ENCODE measurements at places on chromosomes 3 and 15.

DNA sequence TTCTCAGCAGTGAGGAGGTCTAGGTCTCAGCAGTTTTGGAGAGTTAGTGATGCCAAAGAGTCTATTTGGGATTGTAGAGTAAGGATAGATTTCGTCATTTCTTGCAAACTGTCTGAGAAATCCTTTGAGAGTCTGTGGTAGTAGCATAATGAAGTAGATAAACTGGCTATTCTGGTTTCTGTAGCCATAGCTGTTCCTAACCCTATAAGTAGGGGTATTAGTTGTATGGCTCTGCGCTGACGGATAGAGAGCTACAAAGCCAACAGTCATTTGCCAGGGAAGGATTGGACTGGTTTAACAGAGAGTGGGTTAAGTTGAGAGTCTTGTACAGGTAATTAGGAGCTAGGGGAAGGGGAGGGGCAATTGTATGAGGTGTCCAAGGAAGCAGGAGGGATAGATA is 50.6 kb downstream of the KLHDC8B start:
- no peak for DNase-seq

DNA sequence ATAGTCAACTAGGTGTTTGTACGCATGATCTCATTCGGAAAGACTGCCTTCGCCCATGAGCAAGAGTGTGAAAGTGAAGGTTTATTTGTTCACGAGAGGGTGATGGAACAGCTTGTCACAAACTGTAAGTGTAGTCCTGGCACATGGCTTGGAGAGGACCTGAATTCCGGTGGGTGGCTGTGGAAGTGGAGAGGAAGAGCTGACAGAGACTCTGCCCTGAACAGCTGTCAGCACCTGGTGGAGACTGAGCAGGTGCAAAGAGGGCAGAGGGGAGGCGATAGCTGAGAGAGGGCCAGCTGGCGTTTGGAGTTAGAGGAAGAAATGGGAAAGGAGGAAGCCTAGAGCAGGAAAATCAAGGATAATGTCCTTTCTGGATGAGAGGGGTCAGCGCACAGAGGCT is 155.7 kb downstream of the EEFSEC start:
- no peak for DNase-seq

DNA sequence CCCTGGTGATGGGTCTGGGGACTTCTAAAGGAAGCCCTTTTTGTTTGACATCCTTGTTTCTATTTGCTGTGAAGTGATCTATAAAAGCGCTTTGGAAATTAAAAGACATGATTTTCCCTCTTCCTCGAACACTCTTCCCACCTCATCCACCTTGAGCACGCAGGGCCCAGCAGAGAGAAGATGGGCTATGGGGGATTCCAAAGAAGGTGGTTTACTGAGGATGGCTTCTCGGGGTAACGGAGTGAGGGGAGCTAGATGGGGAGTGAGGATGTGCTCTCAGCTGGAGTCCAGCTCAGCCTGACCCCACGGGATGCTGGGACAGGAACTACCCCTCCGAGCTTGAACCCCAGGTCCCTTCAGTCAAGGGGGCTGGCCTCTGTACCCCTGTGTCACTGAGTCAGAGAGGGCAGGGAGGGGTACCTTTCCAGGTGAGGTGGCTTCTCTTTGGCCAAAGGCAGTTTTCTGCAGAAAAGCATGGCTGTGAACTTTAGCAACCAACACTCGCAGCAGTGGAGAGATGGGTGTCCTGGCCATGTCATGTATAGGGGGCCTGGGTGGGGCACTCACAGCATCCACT is 180.7 kb upstream of the SMAD3 start:
- DNase-seq: no peak

DNA sequence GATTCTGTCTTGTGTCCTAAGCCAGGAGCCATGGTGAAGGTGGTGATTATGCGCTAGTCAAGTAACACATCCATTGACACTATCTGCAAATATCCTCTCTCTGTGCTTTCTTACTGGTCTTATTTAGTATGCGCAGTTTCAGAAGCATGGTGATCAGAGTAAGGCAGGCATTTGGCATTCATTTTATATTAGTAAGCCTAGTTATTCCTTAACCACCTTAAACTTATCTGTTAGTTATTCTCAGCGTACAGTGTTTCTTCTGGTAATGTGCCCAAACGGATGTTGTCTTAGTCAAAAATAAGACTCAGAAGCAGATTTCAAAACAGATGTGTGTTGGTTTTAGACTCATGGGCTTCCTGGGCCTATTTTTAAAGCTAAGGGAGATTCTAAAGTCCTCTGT is 329.2 kb downstream of the GRM7 start:
- DNase-seq: no peak

- no peak for DNase-seq
Observed at GRCh38 chr3:126526668-126527005, 2.7 kb downstream of the CHST13 start.

DNA sequence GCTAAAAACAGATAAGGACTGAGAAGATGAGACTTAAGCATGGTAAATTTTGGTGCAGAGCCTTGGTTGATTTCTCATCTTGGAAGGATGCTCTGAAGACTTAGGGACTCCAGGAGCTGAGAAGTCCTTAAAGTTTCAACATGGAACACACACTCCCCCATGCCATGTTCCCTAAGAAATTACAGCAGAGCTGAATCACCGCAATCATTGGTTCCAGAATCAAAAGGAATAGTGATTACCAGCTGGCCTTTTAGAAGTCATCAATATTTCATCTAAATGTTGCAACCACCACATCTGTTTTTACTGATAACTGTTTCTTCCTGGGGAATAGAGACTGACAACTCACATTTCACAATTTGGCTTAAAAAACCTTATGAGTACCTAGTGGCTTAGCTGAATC is 229.3 kb downstream of the MINAR1 start:
- DNase-seq: no peak

DNA sequence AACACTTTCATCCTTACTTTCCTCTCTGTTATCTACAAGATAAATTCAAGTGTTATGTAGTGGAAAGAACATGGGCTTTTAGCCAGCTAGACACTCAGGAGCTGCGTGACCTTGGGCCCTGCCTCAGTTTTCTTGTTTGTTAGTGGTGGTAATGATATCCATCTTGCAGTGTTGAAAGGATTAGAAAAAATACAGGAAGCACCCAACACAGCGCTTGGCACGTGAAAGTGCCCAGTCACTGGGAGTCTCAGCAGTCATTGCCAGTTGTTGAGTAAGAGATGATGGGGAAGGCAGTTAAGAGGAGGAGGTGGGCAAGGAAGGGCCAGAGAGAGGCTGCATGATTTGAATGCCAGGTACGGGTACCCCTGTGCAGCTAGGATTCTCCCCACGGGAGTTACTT is 5.3 kb downstream of the PDIA5 start:
- DNase-seq: no peak

DNA sequence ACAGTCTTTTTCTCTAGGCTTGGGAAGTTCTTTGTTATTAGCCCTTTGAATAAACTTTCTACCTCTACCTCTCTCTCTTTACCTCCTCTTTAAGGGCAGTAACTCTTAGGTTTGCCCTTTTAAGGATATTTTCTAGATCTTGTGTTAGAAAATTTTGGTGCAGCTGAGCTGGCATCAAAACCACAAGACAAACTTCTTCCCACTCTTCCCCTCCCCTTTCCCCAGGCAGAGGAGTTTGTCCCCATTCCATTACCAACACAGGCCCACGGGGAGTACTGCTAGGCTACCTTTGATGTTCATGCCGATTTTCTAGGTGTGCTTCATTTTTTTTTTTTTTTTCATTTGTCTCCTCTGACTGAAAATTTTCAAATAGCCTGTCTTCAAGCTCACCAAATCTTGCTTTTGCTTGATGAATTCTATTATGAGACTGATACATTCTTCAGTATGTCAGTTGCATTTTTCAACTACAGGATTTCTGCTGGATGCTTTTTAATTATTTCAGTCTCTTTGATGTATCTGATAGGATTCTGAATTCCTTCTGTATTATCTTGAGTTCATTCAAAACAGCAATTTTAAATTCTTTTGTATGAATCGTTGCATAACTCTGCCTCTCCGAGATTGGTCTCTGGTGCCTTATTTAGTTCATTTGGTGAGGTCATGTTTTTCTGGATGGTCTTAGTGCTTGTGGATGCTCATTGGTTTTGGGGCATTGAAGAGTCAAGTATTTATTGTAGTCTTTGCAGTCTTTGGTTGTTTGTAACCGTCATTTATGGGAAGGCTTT is 112.0 kb downstream of the UBE2E2 start:
- DNase-seq: no peak

- no peak for DNase-seq
Observed at GRCh38 chr3:100880072-100880471, 113.1 kb downstream of the ABI3BP start.

- DNase-seq: no peak
Observed at GRCh38 chr3:124923833-124924232, 10.7 kb downstream of the MUC13 start.

All from iPS-NIHi11 (cell line).